ENCODE measurements at places on chromosomes 1 and 21. TPM values are rescaled to one million over a fixed set of nuclear protein-coding genes. Genes with fewer than 3 reads are reported as not detected.
A peak's percentile ranks its signal among the peaks of the same experiment; 100 is the strongest.

DNA sequence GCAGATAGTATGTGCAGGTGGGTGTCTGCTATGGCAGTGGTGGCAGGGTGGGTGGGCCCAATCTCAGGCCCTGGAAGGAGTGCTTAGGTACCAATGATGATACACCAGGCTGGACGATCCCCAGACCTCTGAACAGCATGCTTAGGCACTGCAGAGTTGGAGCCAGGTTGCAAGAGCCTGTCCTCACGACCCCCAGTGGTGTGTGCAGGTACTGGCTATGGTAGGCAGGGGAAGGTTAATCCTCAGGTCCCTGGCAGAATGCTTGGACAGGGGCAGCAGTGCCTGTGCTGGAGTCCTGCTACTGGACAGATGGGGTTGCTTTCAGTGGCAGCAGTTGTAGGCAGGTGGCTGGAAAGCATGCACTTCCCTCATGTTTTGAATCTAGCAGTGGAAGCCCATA, 100.5 kb upstream of the NEK7 start:
- peak; percentile 71 for DNase-seq

GRCh38 chr1:204448991-204449677, 37.5 kb upstream of the PPP1R15B start:
- DNase-seq: no peak

DNA sequence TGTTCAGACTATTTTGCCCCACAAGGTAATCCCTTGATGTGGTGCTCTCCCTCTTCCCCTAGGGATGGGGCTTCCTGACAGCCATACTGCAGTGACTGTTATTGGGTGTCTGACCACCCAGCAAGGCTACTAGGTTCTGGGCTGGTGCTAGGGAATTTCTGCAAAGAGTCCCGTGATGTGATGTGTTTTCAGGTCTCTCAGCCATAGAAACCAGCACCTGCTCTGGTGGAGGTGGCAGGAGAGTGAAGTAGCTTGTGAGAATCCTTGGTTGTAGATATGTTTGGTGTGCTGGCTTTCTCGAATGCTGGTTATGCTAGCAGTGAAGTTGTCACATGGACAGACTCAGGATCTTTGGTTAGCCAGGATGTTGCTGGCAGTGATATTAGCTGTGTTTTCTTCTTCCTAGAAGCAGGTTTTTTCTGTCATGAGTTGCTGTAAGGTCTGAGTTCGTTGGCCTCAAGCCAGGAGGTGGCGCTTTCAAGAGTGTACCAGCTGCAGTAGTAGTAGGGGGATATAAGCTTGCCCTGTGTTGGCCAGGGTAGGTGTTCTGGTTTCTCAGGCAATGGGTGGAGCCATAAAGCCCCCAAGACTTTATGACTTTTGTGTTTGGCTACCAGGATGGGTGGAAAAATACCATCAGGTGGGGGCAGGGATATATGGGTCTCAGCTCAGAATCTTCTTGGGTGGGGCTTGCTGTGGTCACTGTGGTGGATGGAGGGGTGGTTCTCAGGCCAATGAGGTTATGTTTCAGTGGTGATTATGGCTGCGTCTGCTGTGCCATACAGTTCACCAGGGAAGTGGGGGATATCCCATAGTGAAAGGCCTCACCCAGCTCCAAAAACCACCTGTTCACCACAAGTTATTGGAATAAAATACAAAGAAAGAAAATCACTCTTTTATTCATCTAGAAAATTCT, 1112.3 kb downstream of the KCNT2 start:
- peak; percentile 42 for DNase-seq

Gene SLC9C2
- not detected for polyA plus RNA-seq

Gene RSPO1
- 0.12 TPM for polyA plus RNA-seq

Gene RSPH1
- polyA plus RNA-seq: 1.4 TPM

Gene STRIP1
- polyA plus RNA-seq: 13.5 TPM

Gene NBPF3
- 3.7 TPM for polyA plus RNA-seq

Gene RNF207
- polyA plus RNA-seq: 1.3 TPM

Gene CELA3B
- not detected for polyA plus RNA-seq

Gene IRF6
- polyA plus RNA-seq: 4.5 TPM

Gene DMBX1
- 0.11 TPM for polyA plus RNA-seq
